ENCODE measurements at places on chromosomes 3 and 15.

DNA sequence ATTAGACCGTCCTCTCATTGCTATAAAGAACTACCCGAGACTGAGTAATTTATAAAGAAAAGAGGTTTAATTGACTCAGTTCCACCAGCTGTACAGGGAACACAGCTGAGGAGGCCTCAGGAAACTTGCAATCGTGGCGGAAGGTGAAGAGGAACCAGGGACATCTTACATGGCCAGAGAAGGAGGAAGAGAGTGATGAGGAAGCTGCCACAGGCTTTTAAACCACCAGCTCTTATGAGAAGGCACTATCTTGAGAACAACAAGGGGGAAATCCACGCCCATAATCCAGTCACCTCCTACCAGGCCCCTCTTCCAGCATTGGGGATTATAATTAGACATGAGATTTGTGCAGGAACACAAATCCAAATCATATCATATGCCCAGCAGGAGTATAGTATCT is 138.5 kb downstream of the ALCAM start:
- DNase-seq, result no peak

GRCh38 chr3:125622381-125622791 is 27.1 kb upstream of the OSBPL11 start:
- no peak for DNase-seq

DNA sequence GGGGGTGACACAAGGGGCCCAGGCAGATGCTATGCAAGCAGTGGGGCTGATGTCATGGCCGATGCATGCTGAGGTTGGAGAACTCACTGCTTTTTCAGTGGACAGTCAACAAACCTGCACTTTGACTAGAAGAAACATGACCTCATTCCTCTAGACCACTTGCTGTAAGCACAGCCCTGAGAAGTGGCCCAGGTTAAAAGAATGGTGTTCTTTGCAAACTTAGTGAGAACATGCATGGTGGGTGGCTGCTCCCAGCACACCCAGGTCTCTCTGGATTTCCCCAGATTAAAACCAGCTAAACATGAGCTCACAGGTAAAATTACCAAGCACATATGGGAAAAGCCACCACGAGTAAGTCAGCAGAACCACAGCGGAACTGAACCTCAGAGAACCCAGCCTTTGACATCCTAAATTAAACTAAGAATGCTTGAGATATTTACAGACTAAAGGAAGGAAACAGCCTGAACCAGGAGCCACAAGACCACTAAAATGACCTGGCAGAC is 15.5 kb downstream of the DLEC1 start:
- DNase-seq, result no peak

- no peak for DNase-seq
These were observed 51.7 kb upstream of the HES1 start for GRCh38 chr3:194084284-194084683.

DNA sequence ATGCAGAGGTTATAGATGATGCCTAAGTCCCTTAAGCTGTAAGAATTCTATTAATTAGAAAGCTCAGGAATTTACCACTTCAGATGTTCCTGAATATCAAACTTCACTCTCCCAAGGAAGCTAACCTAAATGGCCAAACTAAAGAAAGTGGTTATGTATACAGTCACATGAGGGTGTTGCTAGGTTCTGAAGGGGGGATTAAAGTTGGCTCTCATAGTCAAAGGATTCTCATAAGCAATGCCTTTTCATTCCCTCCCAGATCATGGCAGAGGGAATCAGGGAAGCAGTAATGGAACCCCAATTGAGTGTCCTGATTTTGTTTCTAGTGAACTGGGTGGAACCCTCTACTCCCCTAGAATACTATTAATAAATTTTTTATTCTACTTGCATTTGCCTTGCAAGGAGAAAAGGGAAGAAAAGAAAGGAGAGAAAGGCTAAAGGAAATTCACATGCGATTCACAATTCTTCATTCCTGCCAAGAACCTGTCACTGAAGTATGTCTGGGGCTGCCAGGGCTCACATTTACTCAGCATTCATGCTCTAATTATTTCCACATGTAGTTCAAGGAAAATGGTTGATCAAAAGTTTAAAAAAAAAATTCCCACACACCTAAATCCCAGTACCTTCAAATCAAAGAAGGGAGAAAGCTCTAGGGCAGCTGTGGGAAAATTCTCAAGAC is 25.1 kb downstream of the FSTL1 start:
- no peak for DNase-seq

DNA sequence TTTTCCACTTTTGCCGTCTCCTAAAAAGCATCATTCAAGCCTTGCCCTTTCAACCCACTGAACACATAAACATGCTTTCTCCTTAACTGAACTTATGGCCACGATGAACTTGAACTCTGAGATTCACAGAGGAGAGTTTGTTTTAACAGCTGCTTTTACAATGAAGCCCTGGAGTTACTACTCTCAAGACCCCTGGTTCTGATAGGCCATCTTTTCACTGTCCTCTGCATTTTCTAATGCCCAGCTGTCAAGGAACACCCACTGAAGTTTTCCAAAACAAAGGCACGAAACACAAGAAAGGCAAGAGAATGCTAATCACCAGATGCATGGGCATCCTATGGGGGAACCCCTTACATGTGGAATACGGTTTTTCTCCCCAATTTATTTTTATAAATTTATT is 100.8 kb downstream of the ADAMTS9 start:
- no peak for DNase-seq

DNA sequence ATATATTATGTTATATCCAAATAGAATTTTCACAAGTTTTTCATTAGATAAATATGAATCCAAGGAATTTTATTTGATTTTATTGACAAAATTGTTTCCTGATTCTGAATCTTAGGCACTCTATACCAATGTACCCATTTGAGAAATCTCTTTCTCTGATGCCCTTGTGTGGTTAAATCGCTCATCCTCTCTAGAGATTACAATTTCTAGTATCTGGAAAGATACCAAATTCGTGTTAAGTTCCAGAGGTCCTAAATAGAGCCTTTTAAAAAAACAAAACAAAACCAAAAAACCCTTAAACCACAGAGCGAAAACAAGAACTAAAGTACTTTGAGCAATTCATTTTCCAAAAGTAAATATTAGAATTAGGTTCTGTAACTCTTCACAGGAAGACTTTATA is 20.0 kb downstream of the SATB1 start:
- DNase-seq, result no peak

DNA sequence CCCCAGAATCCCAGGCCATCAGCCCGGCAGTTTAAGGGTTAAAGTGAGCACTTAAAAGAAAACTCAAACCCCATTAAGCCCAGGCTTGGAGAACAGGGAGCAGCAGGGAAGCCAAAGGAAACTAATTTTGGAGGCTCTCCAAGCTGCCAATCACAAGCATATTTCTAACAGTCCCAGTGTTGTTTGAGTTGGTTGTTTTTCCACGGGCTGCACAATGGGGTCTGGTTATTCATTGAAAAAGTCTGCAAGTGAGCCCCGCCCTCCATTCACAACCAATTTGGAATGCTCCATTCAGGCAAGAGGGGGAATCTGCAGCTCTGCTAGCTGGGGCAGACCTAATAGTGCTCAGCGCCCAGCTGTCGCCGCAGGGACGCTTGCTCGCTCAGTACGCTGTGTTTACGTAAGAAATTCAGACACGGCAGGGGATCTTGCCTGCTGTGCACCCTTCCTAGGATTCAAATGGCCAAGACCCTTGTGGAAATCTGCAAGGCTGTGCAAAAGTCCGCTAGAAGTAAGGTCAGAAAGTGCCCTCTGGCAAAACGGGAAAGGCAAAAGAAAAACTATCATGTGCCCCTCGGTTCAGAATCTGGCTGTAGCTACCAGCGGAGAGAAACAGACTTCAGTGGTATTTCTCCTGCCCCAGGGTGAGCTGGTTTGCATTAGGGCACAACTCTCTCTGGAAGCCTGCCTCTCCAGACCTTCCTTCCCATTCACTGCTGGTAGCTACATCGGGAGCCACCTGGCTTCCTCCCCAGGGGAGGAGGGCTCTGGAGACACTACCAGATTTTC is 11.0 kb downstream of the ETV5 start:
- DNase-seq, result peak; percentile 86
